RPMI7951 (cell line): ENCODE measurements at places on chromosomes 4 and X.
A peak's percentile ranks its signal among the peaks of the same experiment; 100 is the strongest.

DNA sequence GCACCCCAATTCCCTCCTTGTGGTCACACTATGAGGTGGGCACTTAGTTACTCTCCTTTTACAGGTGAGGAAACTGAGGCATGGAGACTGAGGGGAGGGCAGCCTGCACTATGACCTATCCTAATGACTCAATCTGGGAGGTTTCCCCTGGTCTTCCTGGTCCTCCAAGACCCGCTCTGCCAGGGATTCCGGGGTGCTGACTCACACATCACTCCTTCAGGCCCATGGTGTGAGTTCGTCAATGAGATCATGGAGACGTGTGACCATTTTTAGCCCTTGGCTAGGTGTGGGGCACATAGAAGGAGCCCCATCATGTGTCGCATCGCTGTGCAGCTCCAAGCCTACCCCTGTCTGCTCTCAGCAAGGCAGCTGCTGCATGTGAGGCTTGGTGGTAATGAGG is 32.4 kb upstream of the BCOR start:
- peak; percentile 82 for DNase-seq

DNA sequence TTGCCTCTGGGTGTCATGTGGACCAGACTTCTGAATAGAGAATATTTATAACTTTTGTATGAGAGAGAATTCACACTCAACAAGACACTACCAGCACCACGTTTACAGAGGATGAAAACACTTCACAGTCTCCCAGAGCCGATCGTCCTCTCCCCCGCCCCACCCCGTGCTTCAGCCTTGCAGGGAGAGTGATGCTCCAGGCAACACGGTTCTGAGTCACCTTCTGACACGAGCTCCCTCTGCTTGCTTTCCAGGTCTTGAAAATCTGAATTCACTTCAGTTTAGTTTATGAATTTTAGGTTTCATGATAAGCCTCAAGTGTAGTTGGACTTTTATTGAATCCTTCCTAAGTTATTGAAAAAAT is 59.8 kb downstream of the CPLX1 start:
- DNase-seq = peak; percentile 58

DNA sequence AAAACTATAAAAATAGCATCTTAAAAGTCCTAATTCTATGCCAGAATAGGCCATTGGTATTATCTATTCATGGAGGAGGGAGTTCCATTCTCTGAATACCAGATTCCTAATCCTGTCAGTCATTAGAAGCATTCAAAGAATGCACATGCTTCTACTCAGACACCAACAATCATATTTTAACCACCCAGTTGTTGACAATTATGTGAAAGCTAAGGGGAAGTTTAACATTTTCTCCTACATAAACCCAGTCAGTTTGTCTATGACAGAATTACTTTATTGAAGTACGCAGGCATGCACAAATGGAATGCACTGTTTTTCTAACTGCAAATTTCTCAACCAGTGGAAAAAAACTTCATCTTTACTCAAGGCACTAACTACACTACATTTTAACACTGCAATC is 69.6 kb upstream of the MTNR1A start:
- DNase-seq = no peak

GRCh38 chrX:25976683-25977310 is 161.3 kb upstream of the MAGEB18 start:
- no peak for DNase-seq

DNA sequence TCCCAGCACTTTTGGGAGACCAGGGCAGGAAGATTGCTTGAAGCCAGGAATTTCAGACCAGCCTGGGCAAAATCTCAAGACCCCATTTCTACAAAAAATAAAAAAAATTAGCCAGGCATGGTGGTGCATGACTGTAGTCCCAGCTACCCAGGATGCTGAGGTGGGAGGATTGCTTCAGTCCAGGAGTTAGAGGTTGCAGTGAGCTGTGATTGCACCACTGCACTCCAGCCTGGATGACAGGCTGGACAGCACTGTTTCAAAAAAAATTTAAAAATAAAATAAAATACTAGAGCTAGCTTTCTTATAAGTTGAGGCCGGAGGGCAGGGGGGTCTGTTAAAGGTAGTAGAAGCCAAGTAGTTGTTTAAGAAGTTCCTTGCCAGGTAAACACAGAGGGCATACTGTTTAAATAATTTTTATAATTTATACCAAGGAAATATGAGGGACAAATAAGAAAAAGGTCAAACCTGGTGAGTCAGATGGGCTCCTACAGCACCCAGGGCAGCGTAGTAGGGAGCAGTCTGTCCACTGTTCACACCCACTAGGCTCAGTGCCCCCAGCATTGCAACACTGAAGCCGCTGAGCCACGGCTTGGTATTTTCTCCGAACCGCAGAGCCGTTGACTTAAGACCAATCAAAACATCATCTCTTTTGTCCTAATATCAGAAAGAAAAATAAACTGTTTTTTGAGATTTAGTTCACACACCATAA is 17.3 kb downstream of the COQ2 start:
- DNase-seq = peak; percentile 15

- no peak for DNase-seq
Measured at GRCh38 chrX:100663642-100664041, 19.6 kb downstream of the SRPX2 start.

- no peak for DNase-seq
Measured at GRCh38 chrX:16577483-16578029, 72.4 kb upstream of the S100G start.

GRCh38 chr4:74073358-74073757 is 25.6 kb downstream of the CXCL2 start:
- DNase-seq = no peak

- no peak for DNase-seq
Measured at GRCh38 chrX:133970076-133970475, 15.3 kb downstream of the GPC3 start.

- DNase-seq = no peak
Measured at GRCh38 chrX:50747471-50747900, 66.5 kb downstream of the SHROOM4 start.

- no peak for DNase-seq
Measured at GRCh38 chr4:65665771-65666523, 4.3 kb downstream of the EPHA5 start.

GRCh38 chrX:119736206-119736764 is 22.1 kb upstream of the SOWAHD start:
- no peak for DNase-seq

- no peak for DNase-seq
Measured at GRCh38 chr4:110994781-110995180, 371.9 kb upstream of the PITX2 start.

GRCh38 chrX:22950269-22951266 is 49.2 kb upstream of the DDX53 start:
- peak; percentile 89 for DNase-seq

DNA sequence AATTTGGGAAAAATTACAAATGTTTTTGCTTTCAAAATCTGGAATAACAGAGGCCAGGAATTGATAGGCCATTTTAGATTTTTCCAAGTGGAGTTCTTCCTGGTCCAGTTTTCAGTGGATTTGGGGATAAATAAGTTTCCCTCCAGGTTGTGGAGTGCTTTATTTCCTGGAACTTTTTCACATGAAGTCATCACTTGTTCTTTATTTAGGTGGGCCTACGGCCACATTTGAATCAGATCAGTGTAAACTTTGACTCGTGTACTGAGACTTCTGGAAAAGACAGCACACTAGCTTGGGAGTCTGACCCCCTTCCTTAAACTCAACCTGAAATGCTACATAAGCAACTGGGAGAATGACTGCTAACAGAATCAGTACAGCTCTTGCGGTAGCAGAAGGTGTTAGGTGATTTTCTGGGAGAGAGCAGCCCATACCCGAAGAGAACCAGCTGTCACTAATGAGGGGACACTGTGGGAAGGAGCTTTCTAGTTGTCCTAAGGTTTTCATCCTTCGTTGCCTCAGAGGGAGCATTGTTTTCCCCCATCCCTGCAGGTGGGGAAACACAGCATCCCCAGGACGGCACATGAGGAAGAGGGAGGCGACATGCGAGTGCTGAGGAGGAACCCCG is 235.2 kb upstream of the FAT1 start:
- no peak for DNase-seq

DNA sequence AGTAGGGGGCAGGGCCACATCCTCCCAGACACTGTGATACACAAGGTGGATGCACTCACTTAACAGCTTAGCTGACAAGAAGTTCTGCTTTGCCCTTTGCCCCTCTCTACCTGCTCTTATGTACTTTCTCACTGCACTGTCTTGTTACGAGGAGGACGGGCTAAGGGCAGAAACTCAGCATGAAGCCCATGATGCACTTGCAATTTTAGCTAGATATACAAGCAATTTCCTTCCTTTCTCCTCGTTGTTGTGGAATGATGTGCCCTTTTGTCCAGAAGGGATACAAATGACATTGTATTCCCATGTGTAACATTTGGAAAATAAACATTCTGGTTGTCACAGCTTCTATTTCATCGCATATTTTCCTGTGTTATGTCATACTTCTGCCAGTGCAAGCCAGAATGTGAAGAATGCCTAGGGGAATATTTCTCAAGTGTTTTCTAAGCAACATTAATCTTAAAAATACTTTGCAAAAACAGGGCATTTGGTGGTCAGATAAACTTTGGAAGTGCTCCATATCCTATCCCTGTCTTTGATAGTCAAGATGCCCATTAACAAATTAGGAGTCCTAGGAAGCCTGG is 47.2 kb downstream of the MAOA start:
- DNase-seq = peak; percentile 15

- no peak for DNase-seq
Measured at GRCh38 chr4:62003695-62004094, 803.6 kb downstream of the ADGRL3 start.

GRCh38 chr4:83074086-83074704 is 39.2 kb downstream of the COPS4 start:
- DNase-seq = peak; percentile 75

- peak; percentile 38 for DNase-seq
Measured at GRCh38 chr4:33649015-33649414, 2595.3 kb downstream of the ARAP2 start.

DNA sequence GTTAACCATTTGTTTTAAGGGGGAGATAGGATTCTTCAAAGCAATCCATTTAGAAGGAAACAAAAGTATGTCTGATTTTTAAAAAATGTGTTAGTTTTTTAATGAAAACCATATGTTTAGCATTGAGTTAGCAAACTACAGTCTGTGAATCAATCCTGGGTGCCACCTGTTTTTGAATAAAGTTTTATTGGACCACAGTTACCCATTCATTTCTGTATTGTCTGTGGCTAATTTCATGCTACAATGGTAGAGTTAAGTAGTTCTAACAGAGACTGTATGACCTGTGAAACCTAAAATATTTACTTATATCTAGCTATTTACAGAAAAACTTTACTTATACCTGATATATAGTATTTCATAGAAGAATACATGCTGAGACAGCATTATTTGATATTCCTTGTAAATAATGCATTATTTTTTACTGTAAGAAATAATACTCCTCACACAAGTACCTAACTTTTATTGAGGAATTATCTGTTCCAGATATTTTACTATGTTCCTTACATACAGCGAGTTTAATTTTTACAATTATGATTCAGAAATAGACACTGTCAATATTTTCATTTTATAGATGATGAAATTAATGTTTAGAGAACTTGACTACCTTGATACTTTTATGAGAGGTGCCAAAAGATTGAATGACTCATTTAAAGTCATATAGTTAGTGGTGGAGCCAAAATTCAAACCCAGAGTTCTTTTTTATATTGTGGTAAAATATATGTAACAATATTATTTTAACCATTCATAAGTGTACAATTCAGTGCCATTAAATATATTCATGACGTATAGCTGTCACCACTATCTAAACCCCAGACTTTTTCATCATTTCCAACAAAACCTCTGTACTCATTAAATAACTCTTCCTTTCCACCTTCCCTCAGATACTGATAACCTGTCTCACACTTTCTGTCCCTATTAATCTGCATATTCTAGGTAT is 122.0 kb downstream of the GLUD2 start:
- no peak for DNase-seq

- peak; percentile 31 for DNase-seq
Measured at GRCh38 chr4:158823461-158823873, 54.6 kb downstream of the FNIP2 start.

DNA sequence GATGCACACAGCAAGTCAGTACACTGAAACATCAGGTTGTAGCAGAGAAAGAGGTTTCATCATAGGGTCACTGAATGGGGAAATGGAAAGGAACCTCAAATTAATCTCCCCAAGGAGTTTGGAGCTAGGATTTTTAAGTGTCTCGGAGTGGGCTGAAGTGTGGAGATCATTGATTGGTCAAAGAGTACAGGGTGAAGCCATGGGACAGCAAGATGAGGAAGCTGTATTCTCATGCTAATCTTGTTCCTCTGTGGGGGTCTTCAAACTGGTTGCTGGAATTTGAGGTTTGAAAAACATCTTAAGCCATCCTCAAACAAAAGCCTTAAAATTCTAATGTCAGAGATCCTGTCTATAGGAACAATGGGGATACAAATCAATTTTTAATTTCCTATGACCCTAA is 78.8 kb upstream of the TEX13A start:
- no peak for DNase-seq

DNA sequence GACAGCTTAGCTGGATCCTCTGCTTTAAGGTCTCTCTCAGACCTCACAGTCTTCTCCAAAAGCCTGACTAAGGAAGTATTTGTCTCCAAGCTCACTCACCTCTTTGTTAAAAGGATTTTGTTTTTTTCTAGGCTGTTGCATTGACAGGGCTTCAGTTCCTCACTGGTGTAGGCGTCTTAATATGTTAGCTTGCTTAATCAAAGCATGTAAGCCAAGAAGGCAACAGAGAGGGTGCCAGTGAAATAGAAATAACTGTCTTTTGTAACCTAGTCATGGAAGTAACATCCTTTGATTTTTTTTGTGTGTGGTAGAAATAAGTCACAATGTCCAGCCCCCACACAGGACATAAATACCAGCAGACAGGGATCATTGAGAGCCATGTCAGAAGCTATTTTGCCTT is 58.8 kb downstream of the FIP1L1 start:
- no peak for DNase-seq

- peak; percentile 27 for DNase-seq
Measured at GRCh38 chr4:27148211-27148895, 287.7 kb downstream of the STIM2 start.

- DNase-seq = no peak
Measured at GRCh38 chr4:24808955-24809354, 13.6 kb downstream of the SOD3 start.

GRCh38 chrX:79096145-79096556 is 48.3 kb upstream of the GPR174 start:
- no peak for DNase-seq

GRCh38 chr4:38532908-38533499 is 131.0 kb upstream of the KLF3 start:
- DNase-seq = no peak

DNA sequence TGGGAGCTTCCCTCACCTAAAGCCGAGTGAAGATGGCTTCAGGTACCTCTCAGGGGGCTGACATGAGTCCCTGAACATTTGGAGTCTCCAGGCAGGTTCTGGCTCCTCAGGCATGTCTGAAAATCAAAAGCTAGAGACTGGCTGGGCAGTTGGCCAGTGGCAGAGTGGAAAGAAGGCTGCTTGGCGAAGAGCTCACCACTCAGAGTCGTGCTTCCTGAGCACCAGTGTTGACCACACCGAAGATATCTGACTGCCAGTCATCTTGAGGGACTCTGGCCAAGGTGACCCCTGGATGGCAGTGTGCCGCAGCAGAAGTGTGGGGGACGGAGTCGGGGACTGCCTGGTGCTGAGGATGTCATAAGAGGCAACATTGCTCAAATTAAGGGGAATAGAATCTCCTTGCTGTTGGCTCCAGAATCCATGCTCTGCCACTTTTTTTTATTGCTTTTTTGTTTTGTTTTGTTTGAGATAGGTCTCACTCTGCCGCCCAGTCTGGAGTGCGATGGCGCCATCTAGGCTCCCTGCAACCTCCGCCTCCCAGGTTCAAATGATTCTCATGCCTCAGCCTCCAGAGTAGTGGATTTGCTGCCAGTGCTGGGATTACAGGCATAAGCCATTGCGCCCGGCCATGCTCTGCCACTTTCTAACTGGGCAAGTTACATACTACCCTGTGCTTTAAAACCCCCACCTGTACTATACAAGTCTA is 172.5 kb upstream of the GATB start:
- DNase-seq = peak; percentile 34
